Urinary bladder (tissue), 4 donors: ENCODE measurements at places on chromosomes 7 and 10. TPM values are rescaled to one million over a fixed set of nuclear protein-coding genes. Genes with fewer than 3 reads are reported as not detected.

SEMA3E gene
- 24.3 TPM for total RNA-seq

ZSCAN25 gene
- 12.7 TPM for total RNA-seq

TRIM50 gene
- total RNA-seq, result 0.21 TPM

TMEM213 gene
- not detected for total RNA-seq

C7orf33 gene
- not detected for total RNA-seq

INPP5A gene
- total RNA-seq, result 61.0 TPM

CYP2C8 gene
- total RNA-seq, result 1.1 TPM

TAS2R4 gene
- total RNA-seq, result 8.1 TPM

EEPD1 gene
- 9.7 TPM for total RNA-seq

MTURN gene
- total RNA-seq, result 55.6 TPM

MMD2 gene
- 0.11 TPM for total RNA-seq

DEPP1 gene
- total RNA-seq, result 15.5 TPM

MCM10 gene
- 4.5 TPM for total RNA-seq

C10orf120 gene
- total RNA-seq, result not detected

GIMAP2 gene
- total RNA-seq, result 18.8 TPM

C10orf62 gene
- not detected for total RNA-seq

TUBGCP2 gene
- 27.8 TPM for total RNA-seq

PRSS37 gene
- total RNA-seq, result not detected

HMX2 gene
- total RNA-seq, result not detected

ZNF365 gene
- total RNA-seq, result 0.85 TPM
